Activated CD8-positive, alpha-beta memory T cell treated with anti-CD3 and anti-CD28 coated beads for 36 hours (primary cell): ENCODE measurements at places on chromosomes 2 and 18. TPM values are rescaled to one million over a fixed set of nuclear protein-coding genes. Genes with fewer than 3 reads are reported as not detected.

UBXN4 gene
- total RNA-seq, result 85.0 TPM

DSEL gene
- 0.15 TPM for total RNA-seq

SERPINB10 gene
- total RNA-seq, result not detected

TMEM247 gene
- total RNA-seq, result not detected

SCN1A gene
- total RNA-seq, result not detected

TUBA3E gene
- not detected for total RNA-seq

HOXD13 gene
- total RNA-seq, result not detected
